ENCODE measurements at places on chromosomes 1 and 21.

- peak; percentile 72 for DNase-seq
Measured at GRCh38 chr1:152189657-152190442, 30.8 kb upstream of the RPTN start.

DNA sequence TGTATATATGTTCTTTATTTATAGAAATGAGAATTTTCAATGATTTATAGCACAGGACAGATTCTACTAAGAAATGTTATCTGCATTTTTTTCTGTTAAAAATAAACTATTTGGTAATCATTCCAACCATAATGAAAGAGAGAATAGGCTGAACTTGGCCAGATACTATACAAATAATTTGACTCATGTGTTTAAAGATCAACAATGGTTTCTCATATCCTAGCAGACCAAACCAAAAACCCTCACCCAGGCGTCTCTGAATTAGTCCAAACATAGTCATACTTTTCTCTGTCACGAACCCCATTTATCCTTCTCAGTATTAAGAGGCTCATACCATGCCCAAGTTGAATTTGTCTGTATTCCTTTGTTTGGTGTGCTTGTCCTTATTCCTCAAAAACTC lies 40.3 kb downstream of the RPE65 start:
- DNase-seq = no peak

GRCh38 chr1:101420406-101420805 lies 183.6 kb downstream of the S1PR1 start:
- no peak for DNase-seq

DNA sequence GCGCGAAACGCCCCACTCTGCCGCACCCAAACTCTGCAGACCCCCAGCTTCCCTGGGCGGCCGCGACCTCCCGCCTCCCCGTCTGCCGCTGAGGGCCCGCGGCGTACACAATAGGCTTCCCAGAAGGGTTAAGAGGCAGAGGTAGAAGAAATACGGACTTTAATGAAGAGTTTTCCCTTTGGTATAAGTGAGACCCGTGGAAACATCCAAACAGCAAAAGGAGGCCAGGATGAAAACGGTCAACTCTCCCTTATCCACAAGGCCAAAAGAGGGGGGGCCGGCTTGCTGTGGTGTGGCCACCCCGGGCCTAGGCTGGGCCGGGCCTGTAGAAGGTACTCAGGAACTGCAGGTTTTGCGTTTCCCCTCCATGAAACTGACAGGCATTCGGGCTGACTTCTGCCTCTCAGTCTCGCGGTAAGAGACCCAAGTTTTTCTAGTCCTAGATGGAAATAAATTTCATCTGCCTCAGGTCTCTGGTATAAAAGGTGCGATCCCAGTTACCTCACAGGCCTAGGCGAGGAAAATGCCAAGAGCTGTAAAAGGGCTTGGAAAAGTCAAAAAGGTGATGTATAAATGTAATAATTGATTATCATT lies 671 bp upstream of the PYGO2 start:
- no peak for DNase-seq

- DNase-seq = no peak
Measured at GRCh38 chr1:11031624-11032262, 15.3 kb downstream of the MASP2 start.

GRCh38 chr1:29971703-29972102 lies 735.4 kb downstream of the PTPRU start:
- no peak for DNase-seq

- DNase-seq = no peak
Measured at GRCh38 chr1:111551623-111552411, 48.4 kb upstream of the ADORA3 start.

DNA sequence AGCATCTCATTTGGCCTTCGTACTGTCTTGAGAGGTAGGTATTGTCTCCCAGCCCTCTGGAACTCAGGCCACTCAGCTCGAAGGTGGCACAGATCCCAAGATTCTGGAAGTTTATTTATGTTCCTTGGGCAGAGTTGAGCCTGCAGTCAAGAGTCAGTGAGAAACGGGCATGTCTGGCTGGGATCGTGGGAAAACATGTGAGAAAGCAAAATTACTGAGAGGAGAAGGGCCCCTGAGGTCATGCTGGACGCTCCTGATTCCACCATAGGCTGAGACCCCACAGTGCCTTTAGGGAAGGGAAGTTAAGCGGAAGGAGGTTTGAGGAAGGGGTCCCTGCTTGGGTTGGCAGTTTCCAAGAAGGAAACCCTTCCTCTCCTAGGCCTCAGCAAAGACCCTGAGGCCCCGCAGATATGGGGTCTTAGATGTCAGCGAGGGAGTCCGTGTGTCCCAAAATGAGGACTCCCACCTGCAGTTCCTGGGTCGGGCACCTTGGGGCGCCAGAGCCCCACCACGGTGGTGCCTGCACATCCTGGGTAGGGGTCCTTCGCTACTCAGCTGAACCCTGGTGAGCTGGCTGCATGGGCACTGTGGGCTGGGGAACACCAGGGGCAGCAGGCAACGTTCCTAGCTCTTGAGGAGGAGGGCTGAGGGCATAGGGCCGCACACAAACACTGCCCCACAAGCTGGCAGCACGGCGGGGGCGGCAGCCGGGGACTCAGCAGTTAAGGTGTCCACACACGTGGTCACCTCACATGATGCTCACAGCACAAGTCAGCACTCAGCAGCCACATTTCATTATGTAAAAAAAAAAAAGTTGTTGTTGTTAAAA lies 12.3 kb upstream of the SEMA4A start:
- DNase-seq = peak; percentile 41

GRCh38 chr1:158013840-158014730 lies 20.6 kb downstream of the KIRREL1 start:
- no peak for DNase-seq

GRCh38 chr1:62384276-62385005 lies 52.4 kb upstream of the USP1 start:
- DNase-seq = no peak

DNA sequence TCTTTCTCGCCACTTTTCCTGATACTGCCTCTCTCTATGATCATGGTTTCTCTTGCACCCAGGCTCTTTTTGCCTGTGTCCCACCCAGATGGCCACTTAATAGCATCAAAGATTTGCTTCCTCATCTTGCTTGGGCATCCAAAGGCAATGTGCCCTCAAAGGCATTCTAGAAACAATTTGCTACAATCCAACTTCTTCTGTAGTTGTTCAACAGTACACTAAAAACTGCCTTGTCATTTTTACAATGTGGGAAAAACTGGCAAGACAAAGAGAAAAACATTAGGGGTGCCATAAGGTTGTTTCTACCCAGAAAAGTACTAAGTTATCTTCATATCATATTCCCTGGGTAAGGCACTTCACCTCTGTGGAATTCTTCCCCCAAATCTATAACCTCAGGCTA lies 16.5 kb upstream of the KLF18 start:
- DNase-seq = no peak

- DNase-seq = no peak
Measured at GRCh38 chr1:32715901-32716311, 13.3 kb upstream of the SYNC start.

GRCh38 chr1:173161510-173162221 lies 45.5 kb downstream of the TNFSF4 start:
- DNase-seq = no peak

DNA sequence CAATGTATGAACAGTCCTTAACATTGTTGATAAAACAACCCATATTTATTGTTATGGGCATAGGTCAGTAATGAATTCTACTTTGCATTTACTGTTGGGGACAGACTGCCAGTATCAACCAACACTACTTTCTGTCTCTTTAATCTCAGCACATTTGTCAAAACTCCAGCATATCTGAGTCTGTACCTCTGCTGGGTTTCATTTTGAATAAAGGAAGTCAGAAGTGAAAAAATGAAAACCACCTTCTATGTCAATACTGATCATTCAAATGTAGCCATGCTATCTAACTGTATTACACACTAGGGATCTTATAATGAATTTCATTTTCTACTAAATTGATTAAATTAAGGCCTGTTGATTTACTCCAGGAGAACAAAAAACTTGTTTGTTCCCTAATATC lies 24.2 kb upstream of the CXADR start:
- no peak for DNase-seq

GRCh38 chr21:36640721-36641244 lies 58.1 kb upstream of the SIM2 start:
- DNase-seq = no peak

DNA sequence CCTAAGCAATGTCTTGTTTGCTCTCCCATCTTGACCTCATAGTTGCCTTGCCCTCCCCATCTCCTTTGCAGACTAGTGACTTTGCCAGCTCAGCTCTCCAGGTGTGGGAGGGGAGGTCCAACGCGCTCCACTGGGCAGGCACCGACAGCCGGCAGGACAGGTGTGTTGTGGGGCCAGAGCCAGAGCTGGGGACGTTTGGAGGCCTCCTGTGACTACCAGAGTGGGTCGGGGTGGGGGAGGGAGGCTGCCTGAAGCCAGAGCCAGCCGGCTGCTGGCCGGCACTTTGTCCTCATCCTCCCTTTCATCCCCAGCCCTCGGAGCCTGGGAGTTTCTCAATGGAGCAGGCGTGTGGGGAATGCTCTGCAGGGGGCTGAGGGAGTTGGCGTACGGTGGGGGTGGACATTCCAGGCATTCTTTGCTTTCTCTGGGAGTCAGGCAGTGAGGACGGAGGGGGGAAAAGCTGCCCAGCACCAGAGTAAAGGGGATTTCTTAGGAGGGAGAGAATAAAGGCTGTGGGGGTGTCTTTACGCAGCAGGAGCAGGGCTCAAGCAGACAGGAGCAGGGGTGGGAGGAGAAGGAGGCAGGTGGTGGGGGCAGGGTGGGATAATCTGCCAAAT lies 20.2 kb downstream of the NUAK2 start:
- no peak for DNase-seq

GRCh38 chr21:35051287-35051818 lies 2.3 kb upstream of the RUNX1 start:
- peak; percentile 77 for DNase-seq

DNA sequence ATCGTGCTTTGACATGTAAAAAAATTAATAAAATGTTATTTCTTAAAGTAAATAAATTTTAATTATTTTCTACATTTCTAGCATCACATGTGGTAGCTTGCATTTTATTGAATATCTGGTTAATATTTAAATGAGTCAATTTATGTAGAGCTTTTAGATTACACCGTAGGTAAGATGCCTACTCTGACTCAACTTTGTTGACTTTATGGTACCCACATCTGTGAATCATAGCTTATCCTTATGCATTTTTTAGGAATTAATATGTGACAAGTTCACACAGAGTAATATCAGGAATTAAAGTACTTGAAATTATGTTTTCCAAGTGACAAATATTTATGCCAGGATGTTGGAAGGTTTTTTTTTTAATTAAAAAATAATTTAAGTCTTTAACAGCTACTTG lies 120.7 kb downstream of the LEPR start:
- DNase-seq = no peak

DNA sequence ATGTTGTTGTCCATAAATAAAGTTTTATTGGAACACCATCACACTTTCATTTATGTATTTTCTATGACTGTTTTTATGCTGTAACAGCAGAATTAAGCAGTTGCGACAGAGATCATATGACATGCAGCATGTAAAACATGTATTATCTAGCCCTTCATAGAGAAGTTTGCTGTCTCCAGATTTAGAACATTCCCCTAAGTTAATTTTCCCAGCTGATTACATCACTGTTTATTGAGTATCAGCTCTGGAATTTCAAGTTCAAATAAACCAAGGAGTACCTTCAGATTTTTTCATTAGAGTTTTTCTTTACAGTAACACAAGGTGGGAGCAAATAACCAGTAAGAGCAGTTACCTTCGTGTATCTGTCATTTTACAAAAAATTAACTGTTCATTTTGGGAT lies 792.8 kb downstream of the USP25 start:
- no peak for DNase-seq

DNA sequence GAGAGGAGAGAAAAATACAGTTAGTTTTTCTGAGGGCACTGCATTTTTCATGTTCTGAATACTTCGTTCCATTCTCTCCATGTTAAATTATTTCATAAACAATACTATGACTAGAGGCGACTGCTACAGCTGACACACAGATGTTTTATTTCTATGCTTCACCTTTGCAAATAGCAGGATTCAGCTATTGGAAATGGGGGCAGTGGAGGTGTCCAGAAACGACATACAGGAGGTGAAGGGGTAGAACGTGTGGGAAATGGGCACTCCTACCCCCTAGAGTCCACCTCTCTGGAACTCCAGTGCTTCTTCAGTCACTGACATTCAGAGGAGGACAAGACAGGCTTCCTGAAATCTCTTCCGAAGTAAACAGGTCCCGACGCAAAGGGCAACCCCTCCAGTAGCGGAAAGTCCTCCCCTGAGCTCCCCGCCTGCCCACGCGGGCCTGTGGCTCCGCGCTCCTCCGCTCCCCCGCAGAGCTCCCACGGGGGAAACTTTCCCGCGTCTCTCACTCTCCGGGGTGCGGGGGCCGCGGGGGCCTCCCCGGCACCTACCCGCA lies 480 bp downstream of the DPYD start:
- peak; percentile 56 for DNase-seq

DNA sequence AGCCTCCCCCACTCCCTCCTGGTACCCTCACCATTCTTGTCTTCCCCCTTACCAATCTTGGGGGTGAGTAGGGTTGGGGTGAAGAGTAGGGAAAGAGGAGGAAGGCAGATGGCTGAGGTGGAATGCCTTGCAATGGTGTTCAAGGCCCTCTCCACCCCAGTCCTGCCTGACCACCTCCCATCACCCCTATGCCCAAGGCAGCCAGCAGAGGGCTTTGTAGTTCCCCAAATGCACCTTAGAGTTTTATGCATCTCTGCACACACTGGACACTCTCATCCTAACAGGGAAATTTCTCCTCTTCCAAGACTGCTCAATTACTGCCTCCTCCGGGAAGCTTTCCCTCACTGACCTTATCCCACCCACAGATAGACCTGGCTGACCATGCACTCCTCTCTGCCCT lies 15.4 kb downstream of the KIF17 start:
- no peak for DNase-seq

DNA sequence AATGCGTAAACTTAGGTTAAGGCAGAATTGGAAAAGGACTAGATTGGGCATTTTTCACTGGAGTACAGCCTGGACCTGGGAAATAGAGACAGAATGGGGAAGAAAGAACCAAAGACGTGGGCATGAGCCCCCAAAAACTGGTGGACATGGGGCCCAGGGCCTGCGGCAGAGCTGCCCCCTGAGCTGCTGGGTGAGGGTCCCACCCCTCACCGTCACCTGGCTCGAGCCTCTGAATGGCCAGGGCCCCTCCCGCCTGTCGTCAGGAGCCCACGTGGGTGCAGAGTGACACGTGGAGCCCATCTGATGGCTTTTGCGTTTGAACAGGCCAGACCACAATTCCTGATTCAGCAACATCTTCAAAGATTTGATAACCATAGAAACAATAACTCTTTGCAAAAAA lies 360.9 kb upstream of the VAMP3 start:
- no peak for DNase-seq

Data from stimulated activated CD4-positive, alpha-beta T cell treated with anti-CD3 and anti-CD28 coated beads, Interleukin-4, amount 100 ng/mL, for 1 hour (primary cell).